ENCODE measurements at places on chromosomes 16 and 17.

GRCh38 chr17:37507111-37507510 is 17.4 kb downstream of the DUSP14 start:
- H3K4me3 ChIP-seq, result no peak overlapping the region
- H3K36me3 ChIP-seq, result no peaks in the 10 kb centered on the region
- no peaks in the 10 kb centered on the region for H3K4me1 ChIP-seq
- no peak for DNase-seq

DNA sequence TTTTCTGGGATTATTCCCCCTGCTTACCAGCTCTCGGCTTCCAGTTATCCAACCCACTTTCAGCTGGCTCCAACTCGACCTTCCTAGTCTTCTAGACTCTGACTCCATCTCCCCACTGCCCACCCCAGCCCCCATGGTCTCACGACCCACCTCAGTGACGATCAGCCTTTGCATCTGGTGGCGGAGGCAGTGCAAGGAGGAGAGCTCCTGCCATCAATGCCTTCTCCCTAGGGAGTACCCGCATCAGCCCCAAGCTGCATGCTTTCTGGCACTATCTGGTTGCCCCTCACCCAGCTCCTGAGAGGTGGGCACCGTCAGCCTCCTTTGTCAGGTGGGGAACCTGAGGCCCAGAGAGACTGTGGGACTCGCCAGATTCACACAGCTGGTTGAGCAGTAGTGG is 72.6 kb upstream of the RPL38 start:
- peaks cover 68% of the 10 kb centered on the region for H3K27me3 ChIP-seq
- H3K4me1 ChIP-seq, result no peaks in the 10 kb centered on the region
- no peaks in the 10 kb centered on the region for H3K36me3 ChIP-seq
- no peak for DNase-seq
- no peak overlapping the region for H3K27ac ChIP-seq

DNA sequence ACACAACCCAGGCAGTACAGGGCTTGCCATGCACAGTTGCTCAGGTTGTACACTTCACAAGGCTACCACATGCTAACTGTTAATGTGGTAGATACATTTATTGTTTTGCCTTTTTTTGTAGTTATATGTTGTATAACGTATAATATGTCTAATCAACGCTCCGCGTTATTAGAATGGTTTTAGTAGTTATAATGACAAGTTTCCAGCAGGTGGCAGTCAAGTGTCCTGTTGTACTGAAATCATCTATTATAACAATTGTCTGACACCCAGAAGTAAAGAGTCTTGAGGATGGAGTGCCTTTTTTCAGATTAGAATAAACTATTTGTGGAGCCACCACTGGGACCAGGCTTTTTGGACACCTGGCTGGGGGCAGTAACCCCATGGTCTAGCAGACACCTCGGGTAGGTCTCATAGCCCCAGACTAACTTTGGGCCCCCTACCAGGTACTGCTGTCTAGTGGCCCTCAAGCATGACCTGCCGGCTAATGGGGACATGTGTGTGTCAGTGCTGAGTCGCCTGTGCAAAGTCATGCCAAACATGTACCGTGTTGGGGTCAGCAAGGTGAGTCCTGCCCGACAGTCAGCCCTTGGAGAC is 32.8 kb downstream of the MYO15A start:
- DNase-seq, result peak; percentile 82
- H3K36me3 ChIP-seq, result no peaks in the 10 kb centered on the region
- H3K27me3 ChIP-seq, result no peaks in the 10 kb centered on the region
- no peak overlapping the region for H3K4me3 ChIP-seq

DNA sequence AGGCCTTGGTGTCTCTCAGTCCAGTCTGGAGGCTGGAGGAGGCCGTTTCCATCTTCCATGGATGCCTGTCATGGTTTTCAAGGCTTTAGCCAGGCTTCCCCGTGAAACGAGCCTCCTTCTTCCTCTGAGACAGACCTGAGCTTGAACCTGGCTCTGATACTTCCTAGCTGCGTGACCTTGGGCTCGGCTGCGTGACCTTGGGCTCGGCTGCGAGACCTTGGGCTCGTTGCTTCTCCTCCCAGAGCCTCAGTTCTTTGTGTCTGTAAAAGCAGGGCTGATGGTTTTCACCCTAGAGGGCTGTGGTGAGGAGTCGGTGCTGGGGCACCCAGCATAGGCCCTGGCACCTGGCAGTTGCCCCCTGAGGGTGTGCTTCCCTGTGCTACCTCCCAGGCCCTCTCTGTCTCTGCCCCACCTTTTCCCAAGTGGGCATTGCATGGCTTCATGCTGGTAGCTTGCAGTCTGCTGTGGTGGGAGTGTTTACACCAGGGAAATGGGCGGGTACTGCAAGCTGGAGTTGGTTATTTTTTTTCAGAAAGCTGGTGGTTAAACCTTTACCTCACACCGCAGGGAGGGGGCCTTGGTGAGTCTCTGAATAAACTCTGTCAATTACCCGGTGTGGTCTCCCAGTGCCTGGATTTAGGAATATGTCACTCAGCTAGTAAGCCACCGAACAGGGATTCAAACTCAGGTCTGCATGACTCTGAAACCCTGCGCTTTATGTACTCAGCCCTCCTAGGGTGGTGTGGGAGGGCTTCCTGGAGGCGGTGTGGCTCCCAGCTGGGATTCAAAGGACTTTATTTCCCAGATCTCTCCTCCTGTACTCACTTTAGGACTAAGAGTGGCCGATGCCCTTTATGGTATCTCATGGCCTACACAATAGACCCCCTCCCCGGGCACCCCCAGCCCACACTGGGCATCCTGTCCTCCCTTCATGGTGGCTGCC is 129.0 kb upstream of the CIBAR2 start:
- H3K27me3 ChIP-seq, result no peaks in the 10 kb centered on the region
- DNase-seq, result no peak
- no peak overlapping the region for H3K27ac ChIP-seq
- H3K4me1 ChIP-seq, result no peaks in the 10 kb centered on the region
- H3K4me3 ChIP-seq, result no peak overlapping the region
- no peaks in the 10 kb centered on the region for H3K36me3 ChIP-seq

DNA sequence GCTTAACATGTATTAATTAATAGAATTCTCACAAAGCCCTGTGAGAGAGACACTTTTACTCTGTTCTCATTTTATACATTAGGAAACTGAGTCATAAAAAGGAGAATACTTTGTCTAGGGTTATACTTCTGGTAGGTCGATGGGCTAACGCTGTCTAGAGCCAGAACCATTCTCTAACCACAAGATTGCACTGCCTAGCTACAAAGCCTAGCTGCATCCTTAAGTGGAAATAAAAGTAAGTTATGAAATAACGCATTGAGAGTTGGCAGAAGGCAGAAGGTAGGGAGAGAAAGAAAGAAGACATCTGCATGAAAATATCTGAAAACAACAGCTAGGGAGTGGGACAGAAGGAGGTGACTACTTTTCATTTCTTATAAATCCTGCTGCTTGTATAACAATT is 33.2 kb downstream of the IRX6 start:
- no peaks in the 10 kb centered on the region for H3K36me3 ChIP-seq
- no peaks in the 10 kb centered on the region for H3K27me3 ChIP-seq
- H3K27ac ChIP-seq, result no peak overlapping the region
- no peak for DNase-seq
- H3K4me1 ChIP-seq, result no peaks in the 10 kb centered on the region

DNA sequence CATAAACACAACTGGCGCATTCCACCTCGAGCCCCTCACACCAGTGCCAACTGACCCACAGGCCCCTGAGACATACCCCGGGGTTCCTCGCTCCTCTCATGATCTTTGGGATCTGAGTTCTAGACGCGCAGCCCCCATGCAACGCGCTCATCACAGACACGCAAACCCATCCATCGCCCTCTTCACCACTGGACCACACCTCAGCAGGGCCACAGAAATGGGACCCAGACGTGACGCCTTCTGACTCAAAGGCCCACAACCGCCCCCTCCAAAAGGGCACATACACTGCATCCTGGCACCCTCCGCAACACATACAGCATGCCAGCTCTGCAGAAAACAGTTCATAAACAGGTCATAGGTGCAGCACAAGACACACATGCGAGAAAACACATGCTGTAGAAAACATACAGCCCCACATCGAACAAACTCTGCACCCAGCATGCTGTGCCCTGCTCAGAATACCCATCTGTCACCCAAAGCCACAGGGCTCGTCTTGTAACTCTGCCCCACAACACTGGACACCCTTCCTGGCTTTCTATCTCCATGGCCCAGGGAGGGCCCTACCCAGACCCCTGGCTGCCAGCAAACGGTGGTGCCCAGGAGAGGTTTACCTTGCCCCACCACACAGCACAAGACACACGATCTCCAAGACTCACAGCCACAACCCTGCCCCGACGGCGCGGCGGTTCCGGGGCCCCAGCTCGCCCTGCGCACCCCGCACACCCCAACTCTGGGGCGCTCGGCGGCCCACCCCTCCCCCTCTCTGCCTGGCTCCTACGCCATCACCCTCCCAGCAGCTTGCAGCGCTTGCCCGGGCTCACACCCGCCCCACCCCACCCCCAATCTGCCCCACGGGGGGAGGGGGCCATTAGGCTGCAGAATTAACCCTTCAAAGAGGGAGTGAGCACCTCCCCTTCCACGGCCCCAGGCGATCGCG is 887 bp downstream of the ZBTB4 start:
- peak; percentile 13 for DNase-seq
- peak overlapping the region; percentile 62 for H3K27ac ChIP-seq
- peak overlapping the region; percentile 79 for H3K4me3 ChIP-seq
- H3K4me1 ChIP-seq, result peaks cover 33% of the 10 kb centered on the region
- H3K36me3 ChIP-seq, result no peaks in the 10 kb centered on the region

DNA sequence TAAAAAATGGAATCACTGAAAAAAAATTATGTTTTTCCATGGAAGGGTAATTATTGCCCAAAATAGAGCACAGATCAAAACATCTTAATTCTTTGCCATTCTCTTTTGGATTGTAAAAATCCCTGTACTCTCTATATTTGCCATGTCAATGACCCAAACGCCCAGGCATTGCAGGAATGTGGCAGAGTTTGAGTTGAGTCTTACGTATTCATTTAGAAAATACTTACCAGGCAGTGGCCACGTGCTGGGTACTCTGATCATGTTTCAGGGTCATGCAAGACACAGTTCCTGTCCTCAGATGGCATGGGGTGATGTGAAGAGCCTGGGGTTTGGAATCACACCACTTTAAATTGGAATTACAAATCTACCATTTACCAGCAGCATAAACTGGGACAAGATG is 267.7 kb downstream of the ABCC12 start:
- H3K36me3 ChIP-seq, result no peaks in the 10 kb centered on the region
- peak; percentile 82 for DNase-seq
- peaks cover 29% of the 10 kb centered on the region for H3K4me1 ChIP-seq
- H3K27me3 ChIP-seq, result no peaks in the 10 kb centered on the region
- H3K27ac ChIP-seq, result peak overlapping the region; percentile 77

DNA sequence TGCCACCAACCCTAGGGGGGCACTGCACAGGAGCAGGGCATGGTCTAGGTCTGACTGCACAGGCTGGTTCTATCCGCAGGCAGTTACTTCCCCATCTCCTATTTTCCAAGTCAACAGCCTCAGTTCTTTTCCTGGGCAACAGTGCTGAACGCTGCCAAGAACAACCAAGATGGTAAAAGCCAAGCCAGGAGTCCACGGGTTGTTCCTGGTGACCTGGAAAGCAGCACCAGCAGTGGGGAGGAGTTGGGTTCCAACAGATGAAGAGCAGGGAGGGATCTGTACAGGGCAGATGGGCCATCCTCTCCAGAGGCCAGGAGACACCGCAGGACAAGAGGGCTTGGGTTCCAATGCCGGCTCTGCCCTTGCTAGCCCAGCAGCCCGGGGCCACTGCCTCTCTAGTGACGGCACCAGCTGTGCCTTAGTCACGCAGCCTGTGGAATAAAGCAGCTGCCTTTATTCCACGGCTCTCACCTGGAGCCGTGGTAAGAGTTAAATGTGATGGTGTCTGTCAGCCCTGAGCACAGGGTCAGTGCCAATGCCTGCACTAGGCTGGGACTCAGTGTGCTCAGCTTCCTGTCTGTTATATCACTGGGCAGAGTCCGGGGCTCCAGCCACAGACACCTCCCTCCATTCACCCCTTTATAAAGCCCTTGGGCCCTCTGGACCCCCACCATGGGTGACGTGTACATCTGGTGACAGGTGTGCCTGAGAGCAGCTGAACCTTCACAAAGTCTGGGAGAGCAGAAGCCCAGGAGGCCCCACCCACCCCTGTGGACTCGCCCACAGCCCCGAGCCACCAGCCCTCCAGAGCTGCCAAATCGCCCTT is 44.9 kb downstream of the MARF1 start:
- no peaks in the 10 kb centered on the region for H3K27me3 ChIP-seq
- no peaks in the 10 kb centered on the region for H3K4me1 ChIP-seq
- no peak for DNase-seq
- peaks cover 7% of the 10 kb centered on the region for H3K36me3 ChIP-seq
